Stimulated activated naive CD4-positive, alpha-beta T cell (primary cell): ENCODE measurements at places on chromosomes 3 and 15.

DNA sequence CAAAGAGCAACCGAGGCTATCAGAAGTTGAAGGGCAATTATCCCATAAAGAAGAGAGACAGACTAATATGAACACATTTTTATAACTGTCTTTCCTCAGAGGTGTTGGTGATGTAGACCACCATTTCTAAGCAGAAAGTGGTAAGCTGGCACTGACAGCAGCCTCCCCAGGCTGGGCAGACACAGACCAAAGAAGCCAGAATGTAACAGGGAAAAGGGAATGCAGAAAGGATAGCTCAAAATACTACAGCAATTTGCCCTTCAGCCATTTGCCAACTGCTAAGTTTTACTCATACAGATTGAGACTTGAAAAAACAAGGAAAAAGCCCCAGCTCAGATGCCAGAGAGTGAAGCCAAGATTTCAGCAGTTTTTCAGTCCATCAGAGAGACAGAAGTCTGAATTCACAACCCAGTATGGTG lies 73.5 kb upstream of the ABI3BP start:
- no peak for DNase-seq

DNA sequence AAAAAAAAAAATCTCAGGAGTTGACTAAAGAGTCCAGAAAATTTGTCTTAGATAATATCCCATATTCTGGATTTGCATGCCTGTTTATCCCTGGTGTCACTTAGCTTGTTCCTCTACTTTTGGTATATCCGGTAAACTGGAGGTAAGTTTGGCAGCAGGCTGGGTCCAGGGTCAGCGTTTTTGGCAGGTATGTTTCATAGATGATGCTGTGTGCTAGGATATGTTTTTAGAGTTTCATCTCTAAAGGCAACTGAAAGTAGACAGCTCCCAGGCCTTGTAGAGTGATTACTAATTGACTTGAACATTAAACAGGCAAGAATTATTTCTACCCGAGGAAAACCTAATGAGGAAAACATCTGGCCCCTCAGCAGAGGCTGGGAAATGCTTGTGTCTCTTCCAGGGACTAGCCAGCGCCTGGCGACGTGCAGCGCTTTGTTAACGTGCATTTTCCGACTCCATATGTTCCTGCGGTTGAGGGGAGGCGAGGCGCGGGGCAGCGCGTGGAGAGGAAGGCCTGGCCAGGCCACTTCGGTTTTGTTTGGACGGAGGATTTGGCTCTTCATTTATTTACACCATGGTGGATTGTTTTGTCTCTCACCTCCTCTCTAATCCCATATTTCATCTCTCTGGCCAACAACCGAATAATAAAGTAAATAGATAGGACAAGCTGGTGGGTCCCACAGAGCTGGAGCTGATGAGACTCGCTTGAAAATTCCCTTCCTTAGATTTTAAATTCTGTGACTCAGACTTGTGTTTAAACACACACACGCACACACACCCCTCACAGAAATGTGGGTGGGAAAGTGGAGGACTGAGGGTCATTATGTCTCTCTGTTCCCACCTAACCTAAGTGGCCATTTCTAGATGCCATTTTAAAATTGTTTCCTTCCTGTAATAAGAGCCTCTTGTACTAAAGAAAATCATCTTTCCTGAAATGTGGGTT lies 65.3 kb downstream of the ASB7 start:
- DNase-seq, result no peak

DNA sequence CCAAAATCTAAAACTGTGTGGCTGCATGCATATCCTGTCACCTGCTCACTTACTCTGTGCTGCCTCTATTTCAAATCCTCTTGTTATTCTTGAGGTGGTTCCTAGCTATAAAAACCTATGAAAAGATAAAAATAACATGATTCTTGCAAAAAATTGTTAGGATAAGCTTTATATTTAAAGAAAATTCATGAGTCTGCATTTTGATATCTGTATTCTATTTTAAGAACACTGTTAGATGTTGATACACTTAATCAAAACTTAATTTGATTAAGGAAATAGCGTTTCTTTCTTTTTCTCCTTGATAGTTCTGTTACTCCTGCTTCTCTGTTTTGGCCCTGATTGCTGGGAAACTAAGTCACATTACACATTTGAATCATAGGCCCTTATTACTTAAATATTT lies 22.5 kb downstream of the STT3B start:
- DNase-seq, result no peak

DNA sequence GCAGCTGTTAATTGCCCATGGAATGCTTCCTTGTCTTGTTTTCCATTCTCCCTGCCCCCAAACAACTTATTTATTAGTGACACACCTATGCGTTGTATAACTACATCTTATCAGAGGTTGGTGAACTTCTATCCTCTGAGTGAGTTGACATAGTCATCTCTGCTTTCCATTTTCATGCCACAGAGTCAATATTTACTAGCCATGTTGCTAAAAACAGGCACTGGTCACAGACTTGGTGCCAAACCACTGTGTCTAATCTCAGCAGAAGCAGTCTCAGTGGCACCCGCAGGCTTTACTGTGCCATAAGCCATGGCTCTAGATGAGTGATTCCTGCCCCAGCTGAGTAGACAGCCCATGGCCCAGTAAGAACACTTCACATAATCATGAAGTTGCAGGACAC lies 26.5 kb downstream of the DAPK2 start:
- no peak for DNase-seq

GRCh38 chr15:68126396-68126795 lies 72.3 kb downstream of the PIAS1 start:
- DNase-seq, result no peak

DNA sequence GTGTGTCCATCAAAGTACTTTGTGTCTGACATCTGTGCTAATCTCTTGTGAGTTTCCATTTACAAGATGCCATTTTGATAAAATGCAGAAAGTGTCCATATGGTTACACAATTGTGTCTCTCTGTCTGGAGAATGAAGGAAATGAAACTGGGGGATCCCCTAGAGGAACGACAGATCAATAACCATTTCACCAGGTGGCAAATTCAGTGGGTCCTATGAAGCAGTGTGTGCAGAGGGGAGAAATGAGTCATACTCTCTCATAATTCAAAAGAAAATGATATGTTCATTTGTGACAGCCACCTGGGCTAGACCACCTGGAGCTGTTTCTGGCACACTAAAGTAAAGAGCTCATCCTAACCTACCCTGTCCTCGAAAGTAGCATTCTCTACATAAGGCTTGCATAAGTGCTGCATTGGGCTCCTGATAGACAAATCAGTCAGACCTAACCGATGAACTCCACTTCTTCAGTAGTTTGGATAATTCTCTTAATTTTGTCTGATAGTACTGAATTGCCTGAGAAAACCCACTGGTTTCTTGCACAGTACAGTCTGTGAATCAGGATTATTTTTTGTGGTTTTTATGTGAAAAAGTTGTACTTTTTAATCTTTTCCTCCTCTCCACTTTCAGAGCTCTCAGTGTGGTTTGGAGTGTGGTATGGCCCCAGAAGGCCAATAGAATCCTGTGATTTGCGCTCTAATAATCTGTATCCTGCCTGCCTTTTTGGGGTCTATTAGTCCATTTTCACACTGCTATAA lies 10.3 kb upstream of the CD47 start:
- peak; percentile 13 for DNase-seq

GRCh38 chr3:31848911-31849310 lies 132.2 kb downstream of the OSBPL10 start:
- DNase-seq, result no peak

DNA sequence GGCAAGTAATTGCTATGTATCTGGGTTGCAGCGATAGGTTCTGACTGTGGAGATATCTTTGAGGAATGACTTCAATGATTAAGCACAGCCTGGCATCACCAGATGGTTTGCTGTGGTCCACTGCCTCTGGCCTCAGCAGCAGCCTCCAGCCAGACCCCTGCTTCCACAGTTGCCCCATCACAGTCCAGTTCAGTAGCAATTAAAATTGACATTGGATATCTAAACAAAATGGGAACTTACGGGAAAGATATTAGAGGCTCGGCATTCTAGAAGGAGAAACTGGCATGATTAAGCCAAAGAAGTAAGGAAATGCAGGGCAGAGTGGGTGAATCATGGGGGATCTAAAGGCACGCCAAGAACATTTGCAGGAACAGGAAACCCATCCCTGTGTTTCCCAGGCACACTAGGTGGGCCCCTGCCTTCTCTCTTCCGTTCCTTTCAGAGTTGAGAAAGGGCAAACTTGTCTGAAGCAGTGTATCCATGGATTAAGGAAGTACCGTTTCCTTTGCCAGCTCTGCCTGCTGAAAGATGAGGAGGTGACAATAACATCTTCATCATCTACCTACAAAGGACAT lies 36.3 kb upstream of the SH3BP5 start:
- no peak for DNase-seq

DNA sequence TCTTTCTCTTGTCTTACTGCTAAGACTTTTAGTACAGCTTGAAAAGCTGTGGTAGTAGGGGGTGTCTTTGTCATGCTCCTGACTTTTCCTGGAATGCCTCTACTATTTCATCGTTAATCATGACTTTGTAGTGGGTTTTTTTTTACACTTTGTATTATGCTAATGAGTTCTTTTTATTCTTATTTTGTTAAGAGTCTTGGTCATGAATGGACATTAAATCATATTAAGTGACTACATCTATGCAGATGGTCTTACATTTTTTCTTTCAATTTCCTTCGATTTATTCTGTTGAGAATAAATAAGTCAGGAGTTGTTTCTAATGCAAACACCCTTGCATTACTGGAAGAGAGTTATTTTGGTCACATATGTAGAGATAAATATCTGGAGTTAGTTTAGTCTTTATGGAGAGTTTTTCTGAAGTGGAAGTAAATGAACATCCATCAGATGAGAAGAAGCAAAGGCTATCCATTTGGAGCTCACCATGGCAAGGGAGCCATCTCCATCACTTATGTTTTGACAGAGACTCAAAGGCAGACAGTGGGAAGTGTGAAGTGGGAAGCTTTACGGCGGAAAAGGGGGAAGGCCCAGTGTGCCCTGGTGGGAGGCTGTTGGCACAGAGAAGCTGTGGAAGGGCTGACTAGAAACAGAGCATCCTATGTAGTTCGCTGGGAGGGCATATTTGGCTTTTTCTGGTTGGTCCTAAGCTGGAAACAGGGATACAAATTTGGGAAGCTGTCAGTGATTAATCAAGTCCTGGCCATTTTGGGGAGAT lies 73.1 kb upstream of the PRR23E start:
- DNase-seq, result no peak

GRCh38 chr3:11074011-11074410 lies 80.3 kb upstream of the HRH1 start:
- no peak for DNase-seq

DNA sequence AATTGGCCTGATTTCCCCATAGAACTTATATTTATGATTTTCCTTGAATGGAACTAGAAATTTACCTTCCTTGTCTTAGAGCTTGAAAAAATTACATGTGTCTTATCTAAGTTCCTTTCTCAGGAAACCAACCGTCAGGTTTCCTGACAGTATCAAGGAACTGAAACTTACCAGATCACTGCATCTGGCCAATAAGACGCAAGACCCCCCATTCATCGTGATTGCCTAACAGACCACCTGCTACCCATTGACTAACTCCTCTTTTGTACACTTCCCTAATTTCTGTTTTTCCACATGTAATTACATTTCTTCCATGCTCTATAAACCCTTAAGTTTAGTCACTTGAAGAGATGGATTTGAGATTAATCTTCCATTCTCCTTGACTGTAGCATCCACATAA lies 517.2 kb upstream of the CBLB start:
- DNase-seq, result no peak

DNA sequence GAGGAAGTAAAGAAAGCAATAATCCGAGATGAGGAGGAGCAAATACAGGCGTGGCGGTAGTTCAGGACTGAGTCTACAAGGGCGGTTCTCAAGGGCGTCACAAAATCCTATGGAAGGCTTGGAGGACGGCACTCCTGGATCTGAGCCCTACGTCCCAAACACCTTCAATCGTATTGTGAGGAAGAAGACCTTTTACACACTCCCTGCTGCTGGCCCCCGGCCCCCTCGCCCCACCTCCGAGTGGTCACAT lies 747 bp downstream of the PLD1 start:
- no peak for DNase-seq

DNA sequence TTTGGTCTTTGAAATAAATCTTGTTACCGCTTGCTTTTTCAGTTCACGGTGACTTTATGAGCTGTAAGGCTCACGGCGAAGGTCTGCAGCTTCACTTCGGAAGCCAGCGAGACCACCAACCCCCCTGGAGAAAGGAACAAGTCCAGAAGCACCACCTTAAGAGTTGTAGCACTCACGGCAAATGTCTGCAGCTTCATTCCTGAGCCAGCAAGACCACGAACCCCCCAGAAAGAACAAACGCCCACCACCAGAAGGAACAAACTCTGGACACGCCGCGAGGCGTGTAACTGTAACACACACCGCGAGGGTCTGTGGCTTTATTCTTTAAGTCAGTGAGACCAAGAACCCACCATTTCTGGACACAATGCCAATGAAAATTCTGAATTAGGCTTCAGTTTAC lies 28.8 kb downstream of the GOLGA6A start:
- no peak for DNase-seq

DNA sequence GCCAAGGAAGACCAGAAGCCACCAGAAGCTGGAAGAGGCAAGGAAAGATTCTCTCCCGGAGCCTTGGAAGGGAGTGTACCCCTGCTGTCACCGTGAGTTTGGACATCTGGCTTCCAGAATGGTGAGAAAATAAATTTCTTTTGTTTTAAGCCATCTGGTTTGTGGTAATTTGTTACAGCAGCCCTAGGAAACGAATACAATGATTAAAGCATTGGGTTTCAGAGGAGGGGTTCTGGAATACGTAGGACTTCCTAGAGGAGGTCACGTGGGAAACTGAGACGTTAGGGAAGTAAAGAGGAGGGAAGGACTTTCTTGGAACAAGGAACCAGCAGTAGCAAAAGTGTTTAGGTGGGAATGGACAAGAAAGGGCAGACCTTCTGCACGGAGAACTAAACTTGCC lies 377.7 kb downstream of the IL20RB start:
- no peak for DNase-seq

- DNase-seq, result no peak
Measured at GRCh38 chr3:153313302-153313965, 151.4 kb downstream of the RAP2B start.

- DNase-seq, result no peak
Measured at GRCh38 chr3:197591816-197592215, 36.0 kb upstream of the BDH1 start.

DNA sequence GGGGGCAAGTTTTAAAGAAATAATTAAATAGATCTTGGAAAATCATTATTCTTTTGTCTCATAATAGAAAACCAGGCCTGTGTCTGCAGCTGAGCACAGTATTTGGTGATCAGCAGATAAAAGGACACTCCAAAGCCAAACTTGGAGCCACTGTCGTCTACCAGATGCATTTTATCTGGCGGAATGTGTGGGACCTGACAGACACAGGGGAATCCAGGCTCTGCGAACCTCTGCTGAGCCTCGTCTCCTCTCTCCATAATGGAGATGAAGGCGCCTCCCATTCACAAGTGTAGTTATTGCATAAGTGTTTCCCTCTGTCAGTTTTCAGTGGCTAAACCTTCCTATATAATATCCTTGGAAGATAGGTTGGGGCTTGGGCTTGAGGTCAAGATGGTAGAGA lies 42.1 kb downstream of the EEFSEC start:
- DNase-seq, result no peak

GRCh38 chr15:39344662-39345141 lies 236.2 kb upstream of the THBS1 start:
- DNase-seq, result no peak

- no peak for DNase-seq
Measured at GRCh38 chr3:62873761-62874710, 1.2 kb downstream of the CADPS start.

GRCh38 chr3:105957722-105958121 lies 88.9 kb upstream of the CBLB start:
- DNase-seq, result no peak
